ENCODE measurements at places on chromosomes 3 and 15.
A peak's percentile ranks its signal among the peaks of the same experiment; 100 is the strongest.

DNA sequence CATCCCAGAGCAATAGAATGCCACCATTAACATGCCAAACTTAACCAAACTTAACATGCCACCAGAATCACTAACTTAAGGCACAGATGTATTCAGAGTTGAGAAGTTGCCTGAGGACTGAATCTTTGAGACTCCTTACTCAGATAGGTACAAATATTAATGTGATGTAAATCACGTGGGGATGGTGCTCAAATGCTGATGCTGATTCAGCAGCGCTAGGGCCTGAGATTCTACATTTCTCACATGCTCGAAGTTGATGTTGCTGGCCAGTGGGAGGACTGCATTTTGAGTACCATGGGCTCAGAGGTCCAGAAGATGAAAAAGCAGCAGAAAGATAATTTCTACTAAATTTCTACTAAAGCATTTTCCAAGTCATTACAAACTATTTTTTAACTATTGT is 54.1 kb downstream of the RPL22L1 start:
- DNase-seq = no peak

GRCh38 chr3:179658606-179659005 is 5.8 kb downstream of the USP13 start:
- no peak for DNase-seq

- DNase-seq = no peak
These were observed 115.2 kb downstream of the USP13 start for GRCh38 chr3:179768080-179768479.

- no peak for DNase-seq
These were observed 88.1 kb upstream of the GADL1 start for GRCh38 chr3:30982416-30983075.

- no peak for DNase-seq
These were observed 32.2 kb downstream of the DNAAF4 start for GRCh38 chr15:55475842-55476241.

DNA sequence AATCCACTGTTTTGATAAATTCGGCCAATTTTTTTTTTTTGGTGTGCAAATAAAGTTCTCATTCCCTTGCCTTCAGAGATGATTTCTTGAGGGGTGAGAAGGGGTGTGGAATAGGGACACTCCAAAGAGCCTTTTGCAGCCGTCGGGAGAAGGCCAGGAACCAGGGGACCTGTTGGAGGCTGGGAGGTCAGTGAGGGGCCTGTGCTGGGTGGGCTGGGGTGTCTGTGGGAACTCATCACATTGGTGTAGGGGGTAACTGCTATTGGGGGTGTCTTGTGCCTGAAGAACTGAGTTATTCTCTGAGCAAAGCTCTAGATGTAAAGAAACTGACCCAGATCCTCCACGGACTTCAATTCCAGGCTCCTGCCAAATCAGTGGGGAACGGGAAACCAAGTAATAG is 13.5 kb upstream of the SKIC8 start:
- no peak for DNase-seq

DNA sequence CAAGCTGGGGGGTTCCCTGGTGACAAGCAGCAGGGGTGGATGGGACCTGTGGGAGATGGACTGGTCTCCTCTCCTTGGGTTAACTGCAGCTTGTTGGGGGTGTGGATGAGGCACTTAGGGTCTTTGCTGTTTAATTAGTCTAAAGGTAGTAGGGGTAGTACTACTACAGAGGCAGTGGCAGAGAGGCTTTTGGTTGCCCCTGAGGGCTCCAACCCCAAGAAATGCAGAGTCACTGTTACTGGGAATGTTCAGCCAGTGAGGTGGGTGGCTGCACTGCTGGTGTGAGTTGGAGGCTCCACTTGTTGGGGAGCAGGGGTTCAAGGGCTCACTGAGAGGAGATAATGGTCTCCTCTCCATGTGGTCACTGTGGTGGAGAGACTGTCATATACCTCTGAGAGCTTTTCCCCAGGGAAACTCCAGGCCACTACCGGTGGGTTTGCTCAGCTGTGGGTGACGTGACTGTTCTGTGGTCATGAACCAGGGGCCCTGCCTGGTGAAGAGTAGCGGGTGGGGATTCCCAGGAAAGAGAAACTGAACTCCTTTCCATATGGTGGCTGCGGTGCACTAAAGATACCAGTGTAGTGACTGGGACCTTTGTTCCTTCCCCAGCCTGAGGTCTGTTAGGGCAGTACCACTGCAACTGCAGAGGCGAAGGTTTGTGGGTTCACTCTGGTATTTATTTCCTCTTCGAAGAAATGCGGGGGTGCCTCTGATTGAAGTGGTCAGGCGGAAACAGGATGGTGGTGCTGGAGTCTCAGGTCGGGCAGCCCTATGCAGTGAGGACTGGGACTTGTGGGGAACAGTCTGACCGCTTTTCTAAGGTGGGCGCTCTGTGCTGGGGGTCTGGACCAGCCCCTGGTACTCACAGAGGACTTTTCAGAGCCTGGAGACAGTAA is 68.9 kb upstream of the TNFSF10 start:
- DNase-seq = peak; percentile 62

GRCh38 chr3:189308608-189309007 is 136.8 kb downstream of the TPRG1 start:
- DNase-seq = no peak

DNA sequence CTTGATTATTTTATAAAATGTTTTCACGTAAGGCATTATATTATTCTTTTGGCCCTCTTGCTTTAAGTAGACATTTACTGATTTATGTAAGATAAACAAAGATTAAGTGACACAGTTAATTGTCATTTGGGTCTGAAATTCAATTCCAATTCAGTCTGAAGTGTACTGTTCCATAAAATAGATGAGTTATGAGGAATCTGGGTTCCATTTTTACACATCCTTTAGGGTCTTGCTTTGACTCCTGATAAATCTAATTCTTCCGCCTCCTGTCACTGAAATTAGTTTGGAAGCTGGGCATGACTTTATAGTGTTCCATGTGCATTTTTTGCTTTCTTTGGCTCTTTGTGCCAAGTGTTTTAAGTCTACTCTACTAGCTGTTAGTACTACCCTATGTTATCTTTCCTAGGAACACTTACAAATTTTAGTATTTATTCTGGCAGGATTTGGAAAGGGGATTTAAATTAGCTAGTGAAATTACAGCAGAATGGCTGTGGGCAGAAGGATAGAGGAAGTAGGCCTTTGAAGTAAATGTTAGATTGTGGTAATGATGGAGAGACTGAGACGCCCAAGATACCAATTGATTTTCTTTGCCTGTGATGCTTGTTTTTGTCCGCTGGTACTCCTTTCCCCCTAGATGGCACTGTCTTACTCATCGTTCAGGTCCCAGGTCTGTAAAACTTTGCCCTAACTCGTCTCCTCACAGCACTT is 14.3 kb downstream of the ARL8B start:
- no peak for DNase-seq

DNA sequence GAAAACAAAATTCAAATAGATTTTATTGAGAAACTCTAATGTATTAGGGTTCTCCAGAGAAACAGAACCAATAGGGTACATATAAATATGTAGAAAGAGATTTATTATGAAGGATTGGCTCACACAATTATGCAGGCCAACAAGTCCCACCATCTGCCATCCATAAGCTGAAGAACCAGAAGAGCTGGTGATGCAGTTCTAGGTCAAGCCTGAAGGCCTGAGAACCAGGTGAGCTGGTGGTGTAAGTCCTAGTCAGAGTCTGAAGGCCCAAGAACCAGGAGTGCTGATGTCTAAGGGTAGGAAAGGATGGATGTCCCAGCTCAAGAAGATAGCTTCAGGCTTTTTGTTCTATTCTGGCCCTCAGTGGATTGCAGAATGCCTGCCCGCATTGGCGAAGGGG is 2.6 kb upstream of the NFKBIZ start:
- DNase-seq = no peak

DNA sequence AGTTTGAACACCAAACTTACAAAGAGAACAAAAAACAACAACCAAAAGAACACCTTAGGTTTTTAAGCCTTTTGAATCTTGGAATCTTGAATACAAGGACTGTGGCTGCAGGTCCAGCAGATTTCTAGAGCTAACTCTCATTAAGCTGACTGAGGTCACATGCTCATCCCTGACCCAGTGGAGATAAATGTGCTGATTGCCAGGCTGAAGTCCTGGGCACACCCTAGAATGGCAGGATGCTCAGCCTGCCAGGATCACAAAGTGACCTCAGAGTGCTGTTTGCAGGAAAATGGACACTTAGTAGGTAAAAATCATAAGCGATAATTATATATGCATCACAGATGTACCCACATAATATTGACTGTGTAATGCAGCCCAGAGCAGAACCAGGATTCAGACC is 245.3 kb upstream of the NR2E3 start:
- DNase-seq = no peak

- DNase-seq = no peak
These were observed 25.6 kb downstream of the CDCP1 start for GRCh38 chr3:45120359-45121158.
